ENCODE measurements at places on chromosomes 16 and 17.

DNA sequence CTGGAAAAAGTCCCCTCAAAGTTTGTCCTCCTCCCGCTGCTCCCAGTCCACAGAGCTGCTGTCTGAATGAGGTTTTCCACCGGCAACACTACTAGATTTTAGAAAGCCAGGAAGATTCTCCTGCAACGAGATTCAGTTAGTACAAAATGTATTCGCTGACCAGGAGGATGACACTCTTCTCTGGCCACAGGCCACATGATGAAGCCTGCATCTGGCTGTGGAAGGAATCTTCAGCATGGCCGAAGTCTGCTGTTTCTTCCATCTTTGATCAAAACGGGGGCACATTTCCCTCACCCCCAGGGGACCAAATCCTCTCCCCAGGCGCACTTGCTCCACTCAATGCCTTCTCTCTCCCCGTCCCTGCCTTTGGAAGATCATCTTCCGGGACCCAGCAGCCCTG is 215.8 kb upstream of the NLRP1 start:
- DNase-seq: no peak

- no peak for DNase-seq
Observed at GRCh38 chr17:68640242-68640989, 39.2 kb upstream of the FAM20A start.

GRCh38 chr16:87531418-87531817 is 38.6 kb upstream of the ZCCHC14 start:
- no peak for DNase-seq

DNA sequence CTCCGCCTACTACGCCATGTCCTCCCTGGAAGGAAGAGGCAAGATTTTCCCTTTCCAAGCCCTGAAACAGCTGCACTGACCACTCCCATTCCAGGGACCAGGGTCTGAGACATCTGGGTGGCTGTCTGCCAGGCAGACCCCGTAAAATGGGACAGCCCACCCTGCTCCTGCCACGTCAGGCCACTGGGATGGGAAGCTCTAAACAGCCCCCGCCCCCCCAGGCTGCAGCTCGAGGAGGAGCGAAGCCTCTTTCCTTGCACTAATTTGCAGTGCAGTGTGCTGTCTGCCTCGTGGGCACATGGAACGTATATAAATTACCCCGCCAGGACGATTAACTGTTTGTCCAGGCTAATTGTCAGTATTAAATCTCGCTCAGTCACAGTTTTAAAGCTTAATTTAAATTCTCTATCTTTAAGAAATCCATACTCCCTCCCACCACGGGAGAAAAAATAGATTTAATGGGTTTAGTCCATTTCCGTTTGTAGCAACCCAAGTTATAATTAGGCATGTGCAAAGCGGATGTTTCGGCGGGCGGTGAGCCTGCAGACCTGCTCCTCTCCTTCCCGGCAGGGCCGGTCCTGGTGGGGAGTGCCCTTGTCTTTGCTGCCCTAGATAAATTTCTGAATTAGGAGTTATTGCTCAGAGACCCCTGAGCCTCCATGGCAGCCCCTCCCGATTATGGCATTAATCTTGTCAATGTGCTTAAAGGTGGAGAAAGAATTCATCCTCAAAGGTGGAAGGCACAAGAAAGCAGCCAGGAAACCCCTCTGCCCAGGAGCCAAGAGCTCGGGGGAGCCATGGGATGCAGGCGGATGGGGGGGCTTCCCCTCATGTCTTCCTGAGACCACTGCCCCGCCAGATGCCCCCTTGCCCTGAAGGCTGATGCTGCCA is 268.0 kb upstream of the TNRC6C start:
- DNase-seq: peak; percentile 44

- peak; percentile 65 for DNase-seq
Observed at GRCh38 chr17:59812139-59812538, 80.6 kb downstream of the TUBD1 start.

- DNase-seq: no peak
Observed at GRCh38 chr17:67171560-67171959, 73.4 kb downstream of the HELZ start.

DNA sequence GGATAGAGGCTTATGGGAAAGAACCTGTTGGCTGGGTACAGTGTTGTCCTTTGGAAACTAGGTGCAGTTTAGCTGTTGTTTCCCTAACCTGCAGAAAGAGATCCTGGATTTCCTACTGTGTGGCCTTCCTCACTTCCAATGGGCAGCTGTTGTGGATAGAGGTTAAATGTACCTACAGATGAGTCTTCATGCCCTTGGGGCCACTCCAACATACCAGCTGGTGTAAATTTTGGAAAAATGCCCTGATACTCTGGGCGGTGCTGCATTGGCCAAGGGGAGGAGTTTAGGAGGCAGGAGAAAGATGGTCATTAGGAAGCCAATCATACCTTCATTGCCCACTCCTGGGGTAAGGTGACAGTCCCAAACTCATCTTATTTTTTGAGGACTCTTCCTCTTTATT is 70.2 kb downstream of the SNX11 start:
- DNase-seq: no peak

DNA sequence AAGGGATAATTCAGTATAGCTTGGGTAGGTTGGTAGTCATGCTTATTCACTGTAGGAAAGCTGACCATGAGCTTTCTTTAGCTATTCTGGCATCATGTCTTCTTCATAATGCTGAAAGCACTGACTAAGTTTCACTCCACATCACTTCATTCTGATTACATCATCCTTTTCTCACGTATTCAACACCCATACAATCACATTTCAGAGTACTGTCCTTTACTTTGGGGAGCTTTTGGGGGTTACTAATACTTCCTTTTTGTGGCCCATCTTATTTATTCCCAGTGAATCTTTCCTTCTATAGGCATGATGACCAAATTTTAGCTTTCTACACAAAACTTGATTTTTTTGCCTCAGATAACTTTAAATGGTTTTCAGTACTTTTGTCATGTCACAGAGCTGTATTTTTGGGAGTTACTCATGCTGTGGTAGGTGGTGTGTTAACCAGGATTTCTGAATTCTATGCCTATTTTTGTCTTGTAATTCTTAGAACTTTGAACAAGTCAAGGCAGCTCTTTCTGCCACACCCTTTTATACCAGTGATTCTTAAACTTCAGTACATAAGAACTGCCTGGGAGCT is 23.5 kb downstream of the TADA2A start:
- DNase-seq: no peak

- DNase-seq: peak; percentile 58
Observed at GRCh38 chr17:8791910-8792270, 7.3 kb downstream of the MFSD6L start.

- DNase-seq: peak; percentile 65
Observed at GRCh38 chr17:64572682-64573154, 65.9 kb downstream of the CEP95 start.

DNA sequence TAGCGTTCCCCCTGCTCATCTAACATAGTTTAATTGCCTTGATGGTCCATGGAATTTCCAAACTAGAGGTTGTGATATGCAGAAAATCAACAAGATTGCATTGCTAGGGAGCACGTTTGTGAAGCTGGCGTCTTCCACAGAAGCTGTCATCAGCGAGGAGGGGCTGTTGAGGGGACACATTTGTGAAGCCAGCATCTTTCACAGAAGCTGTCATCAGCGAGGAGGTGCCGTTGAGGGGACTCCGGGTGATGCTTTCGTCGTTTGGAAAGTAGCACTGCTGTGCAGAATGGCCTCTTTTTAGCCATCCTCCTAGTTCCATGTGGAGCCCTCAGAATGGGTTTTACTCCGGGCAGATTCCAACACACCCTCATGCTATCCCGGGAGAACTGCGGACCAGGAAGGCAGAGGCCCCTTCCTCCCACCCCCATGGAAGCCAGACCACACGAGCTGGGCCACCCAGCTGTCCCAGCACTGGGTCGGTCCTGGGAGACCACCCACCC is 119.6 kb upstream of the CHMP6 start:
- no peak for DNase-seq

- DNase-seq: no peak
Observed at GRCh38 chr17:60249290-60249826, 99.6 kb downstream of the CA4 start.

GRCh38 chr17:37608351-37609169 is 658 bp downstream of the SYNRG start:
- DNase-seq: peak; percentile 58

- no peak for DNase-seq
Observed at GRCh38 chr17:17086585-17086984, 44.3 kb downstream of the MPRIP start.

GRCh38 chr17:4165301-4166010 is 22.5 kb downstream of the CYB5D2 start:
- no peak for DNase-seq

- no peak for DNase-seq
Observed at GRCh38 chr16:79595931-79596450, 4.5 kb downstream of the MAF start.

DNA sequence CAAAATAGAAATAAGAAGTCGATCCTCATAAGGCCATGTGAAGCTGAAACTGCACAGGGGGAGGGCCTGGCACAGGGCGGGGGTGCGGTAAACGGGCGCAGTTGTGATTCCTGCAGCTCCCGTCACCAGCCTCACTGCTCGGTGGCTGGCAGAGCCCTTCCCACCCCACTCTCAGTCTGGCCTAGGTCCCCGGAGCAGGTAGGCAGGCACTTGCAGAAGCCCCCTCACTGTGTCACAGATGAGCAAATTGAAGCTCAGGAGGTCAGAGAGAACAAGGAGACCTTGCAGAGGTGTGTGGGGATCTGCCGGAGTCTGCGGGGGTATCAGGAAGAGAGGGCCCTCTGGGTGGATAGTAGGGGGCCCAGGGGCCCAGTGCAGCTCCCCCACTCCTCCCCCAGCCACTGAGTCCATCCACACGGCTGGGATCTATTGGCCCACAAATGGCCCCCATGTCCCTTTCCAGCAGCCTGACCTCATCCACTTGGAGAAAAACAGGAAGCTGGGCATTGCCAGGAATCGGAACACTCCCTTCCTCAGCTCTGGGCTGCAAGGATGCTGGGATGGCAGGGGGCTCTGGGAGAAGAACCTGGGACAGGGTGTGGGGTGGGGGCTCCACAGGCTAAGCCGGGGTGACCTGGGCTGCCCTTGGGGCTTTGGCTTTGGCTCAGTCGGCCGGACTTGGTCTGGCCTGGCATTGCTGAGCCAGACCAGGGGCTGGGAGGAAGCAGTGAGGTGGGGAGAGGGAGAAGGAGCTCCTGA is 21.4 kb upstream of the MAP3K14 start:
- DNase-seq: no peak

DNA sequence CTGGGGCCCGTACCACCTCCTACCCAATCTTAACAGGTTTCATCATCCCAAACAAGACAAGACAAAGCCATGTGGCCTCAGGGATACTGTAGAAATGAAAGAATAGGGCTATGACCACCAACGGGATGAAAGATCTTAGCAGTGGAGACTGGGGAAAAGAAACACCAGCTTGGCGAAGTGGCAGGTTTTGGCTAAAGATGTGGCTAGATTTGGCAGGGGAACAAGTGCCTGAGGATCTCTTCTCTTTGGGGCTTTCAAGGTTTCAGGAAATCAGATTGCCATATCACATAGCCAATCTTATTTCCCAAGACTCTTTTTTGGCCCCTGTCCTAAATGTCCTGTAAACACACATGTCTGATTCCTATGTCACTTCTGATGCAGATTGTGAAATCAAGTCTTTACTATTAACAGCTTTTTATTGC is 6.9 kb downstream of the KRT24 start:
- peak; percentile 6 for DNase-seq

GRCh38 chr16:23435500-23435899 is 17.5 kb downstream of the COG7 start:
- DNase-seq: peak; percentile 72

GRCh38 chr17:6546069-6546718 is 10.2 kb downstream of the PITPNM3 start:
- DNase-seq: peak; percentile 17

DNA sequence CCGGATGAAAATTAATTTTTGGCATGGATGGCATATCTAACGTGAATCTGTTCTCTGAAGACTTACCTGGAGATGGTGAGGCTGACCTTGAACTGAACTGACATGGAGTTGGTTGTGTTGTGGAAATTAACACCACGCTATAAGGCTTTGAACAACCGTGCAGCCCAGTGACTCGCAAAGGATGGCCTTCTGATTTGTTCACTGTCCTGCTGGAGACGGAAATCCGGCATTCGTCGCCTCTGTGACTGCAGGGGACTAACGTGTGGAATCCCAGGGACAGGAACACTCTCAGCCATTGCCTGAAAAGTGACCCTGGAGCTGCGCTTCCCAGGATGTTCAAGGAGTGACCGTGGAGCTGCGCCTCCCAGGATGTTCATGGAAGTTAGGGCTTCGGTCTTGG is 100.3 kb downstream of the NPIPB11 start:
- DNase-seq: no peak

DNA sequence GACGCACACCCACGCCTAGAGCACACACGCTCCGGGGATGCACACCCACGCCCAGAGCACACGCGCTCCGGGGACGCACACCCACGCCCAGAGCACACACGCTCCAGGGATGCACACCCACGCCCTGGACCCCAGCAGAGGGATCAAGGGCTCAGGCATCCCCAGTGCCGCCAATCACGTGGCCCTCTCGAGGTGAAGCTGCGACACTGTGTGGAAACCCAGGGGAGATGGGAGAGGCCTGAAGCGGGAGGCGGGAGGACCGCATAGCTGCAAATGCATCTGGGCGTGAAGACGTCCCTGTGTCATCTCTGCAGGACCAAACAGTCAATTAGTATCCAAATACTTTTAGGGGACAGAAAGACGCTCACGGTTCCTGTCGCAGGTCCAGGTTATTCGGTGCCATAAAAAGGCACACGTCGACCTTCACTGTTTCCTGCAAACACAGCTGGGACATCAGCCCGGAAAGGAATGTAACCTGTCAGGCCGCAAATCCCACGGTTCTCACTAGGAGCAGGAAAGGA is 56.4 kb downstream of the TBC1D16 start:
- no peak for DNase-seq

DNA sequence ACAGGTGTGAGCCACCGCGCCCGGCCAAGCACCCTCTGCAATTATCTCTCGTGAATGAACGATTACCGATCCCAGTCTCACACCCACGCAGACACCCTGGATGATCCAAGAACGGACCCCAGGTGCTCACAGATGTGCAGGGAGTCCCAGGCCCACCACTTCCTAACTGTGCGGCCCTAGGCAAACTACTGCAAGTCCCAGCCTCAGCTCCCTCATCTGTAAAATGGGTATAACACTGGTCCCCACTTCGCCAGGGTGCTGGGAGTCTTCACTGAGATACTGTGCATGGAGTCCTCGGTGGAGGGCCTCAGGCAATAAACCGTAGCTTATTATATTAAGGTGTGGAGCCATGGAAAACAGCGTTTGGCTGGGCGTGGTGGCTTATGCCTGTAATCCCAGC is 21.6 kb upstream of the PITPNA start:
- no peak for DNase-seq

- no peak for DNase-seq
Observed at GRCh38 chr17:10927712-10928111, 89.8 kb upstream of the PIRT start.

- no peak for DNase-seq
Observed at GRCh38 chr17:33967608-33968349, 287.3 kb upstream of the CCL2 start.
